Stimulated activated CD4-positive, alpha-beta T cell treated with anti-CD3 and anti-CD28 coated beads, Interleukin-4, amount 100 ng/mL, for 1 hour (primary cell): ENCODE measurements at places on chromosomes 1 and 21.

DNA sequence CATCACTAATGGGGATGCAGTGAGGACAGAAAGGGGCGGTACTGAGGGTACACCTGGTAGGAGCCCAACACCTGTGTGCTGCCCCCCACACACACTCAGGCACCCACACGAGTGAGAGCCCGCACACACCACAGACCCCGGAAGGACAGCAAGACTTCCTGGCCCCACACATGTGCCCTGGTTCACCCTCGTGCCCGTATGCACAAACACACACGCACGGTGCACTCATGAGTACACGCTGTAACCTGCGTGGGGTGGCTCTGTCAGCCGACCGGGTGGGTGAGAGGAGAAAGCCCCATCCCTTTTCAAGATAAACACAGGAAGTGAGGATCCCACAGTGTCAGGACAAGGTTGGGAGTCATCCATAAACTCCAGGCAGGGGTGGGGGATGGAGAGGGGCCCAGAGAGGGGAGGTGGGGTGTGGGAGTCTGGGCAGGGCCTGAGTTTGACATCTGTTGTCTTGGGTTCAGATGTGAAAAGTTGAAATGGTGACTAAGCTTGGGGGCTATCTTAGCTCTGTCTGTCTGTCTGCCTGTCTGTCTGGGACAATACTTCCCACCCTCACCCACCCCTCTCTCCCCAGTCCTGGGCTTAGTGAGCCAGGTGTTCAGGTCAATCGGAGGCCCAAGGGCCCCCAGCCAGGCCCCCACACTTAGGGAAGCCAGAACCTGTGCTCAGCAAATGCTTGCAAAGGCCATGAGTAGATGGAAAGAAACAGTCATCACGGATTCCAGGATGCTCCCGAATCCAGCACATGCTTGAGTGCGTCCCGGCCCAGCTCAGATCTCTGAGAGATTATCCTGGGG is 119.8 kb upstream of the ZBTB40 start:
- DNase-seq, result no peak

DNA sequence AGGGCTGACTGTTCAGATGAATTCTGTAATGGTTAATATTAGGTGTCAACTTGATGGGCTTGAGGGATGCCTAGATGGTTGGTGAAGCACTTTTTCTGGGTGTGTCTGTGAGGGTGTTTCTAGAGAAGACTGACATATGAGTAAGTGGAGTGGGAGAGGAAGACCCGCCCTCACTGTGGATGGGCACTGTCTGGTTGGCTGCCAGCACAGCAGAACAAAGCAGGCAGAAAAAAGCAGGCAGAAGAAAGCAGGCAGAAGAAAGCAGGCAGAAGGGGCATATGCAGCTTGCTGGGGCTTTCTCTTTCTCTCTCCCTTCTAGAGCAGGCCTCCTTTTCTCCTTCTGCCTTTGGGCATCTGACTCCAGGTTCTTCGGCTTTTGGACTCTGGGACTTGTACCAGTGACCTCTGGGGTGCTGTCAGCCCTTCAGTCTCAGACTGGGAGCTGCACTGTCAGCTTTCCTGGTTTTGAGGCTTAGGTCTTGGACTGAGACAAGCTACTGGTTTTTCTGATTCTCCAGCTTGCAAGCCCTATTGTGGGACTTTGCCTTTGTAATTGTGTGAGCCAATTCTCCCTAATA is 42.9 kb upstream of the CD2 start:
- DNase-seq, result peak; percentile 34

DNA sequence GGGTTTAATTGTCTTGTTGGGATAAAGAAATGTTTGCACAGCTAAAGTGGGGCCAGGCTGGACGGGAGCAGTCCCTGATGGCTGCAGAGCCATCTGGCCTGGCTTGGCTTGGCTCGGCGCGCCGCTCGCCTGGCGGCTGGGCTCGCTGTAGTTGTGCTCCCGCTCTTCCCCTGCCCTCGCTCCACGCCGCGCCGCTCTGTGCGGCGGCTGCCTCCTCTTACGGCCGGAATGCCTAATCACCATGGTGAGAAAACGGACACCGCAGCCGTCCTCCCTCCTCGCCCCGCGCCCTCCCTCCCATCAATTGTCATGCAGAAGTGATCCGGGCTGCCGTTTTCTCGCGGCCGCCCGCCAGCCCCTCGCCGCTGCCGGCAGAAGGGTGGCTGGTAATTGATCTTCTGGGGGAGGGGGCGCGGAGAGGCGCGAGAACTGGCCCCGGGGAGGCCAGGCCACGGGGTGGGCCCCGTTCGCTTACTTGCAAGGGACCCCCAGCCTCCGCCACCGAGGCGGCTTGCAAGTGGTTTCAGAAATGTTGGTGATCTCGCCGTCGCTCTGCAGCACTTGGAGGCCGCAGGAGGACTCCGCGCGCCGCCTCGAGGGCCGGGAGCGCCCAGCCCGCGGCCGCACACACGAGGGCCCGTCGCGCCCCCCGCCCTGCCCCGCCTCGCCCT is 12.4 kb downstream of the RNF220 start:
- DNase-seq, result peak; percentile 8

GRCh38 chr1:187809549-187809948 is 980.8 kb downstream of the PLA2G4A start:
- no peak for DNase-seq

GRCh38 chr21:39664586-39664985 is 51.8 kb downstream of the B3GALT5 start:
- DNase-seq, result no peak

GRCh38 chr1:87202922-87203655 is 125.6 kb upstream of the LMO4 start:
- no peak for DNase-seq

DNA sequence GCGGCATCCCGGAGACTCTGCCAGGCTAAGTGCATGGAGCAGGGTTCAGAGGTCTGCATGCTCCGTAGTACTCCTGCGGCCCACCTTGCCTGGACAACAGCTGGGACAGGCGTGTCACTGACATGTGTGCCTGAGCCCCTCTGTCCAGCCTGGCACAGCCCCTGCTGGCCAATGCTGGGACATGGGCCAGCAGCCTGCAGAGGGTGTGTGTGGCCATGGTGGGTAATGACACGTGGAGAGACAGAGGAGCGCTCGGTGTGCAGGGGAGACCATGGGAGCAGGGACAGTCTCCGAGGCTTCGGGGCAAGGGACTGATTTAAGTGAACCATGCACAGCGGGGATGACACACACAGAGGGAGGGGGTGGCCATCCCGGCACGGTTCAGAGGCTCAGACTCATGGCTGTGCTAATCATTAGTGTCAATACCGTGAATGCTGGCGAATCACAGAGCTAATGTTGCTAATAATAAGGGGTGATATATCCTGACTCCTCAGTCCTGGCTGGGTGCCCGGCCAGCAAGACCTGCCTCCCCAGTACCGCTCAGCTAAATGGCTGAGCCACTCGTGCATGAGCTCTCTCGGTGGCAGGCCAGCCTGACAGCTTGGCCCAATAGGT is 41.5 kb downstream of the IGSF21 start:
- no peak for DNase-seq

- no peak for DNase-seq
These were observed 19.9 kb downstream of the MAN1A2 start for GRCh38 chr1:117387060-117387633.

GRCh38 chr1:165397944-165398343 is 41.4 kb upstream of the LMX1A start:
- DNase-seq, result no peak
